A549 treated with CpdA at 1 μM for 4 hours (cell line): ENCODE measurements at places on chromosomes 3 and 15. TPM values are rescaled to one million over a fixed set of nuclear protein-coding genes. Genes with fewer than 3 reads are reported as not detected.

Gene EOGT
- total RNA-seq: 9.9 to 12.8 TPM (median 11.3 TPM) in 5 replicates

Gene TNFSF10
- 0.10 to 0.21 TPM (median 0.10 TPM) in 3 of 5 replicates, not detected in the others for total RNA-seq

Gene ELL3
- total RNA-seq: 1.1 to 2.2 TPM (median 1.6 TPM) in 5 replicates

Gene CCR3
- not detected in 5 replicates for total RNA-seq

Gene FOXL2NB
- total RNA-seq: 0.80 to 1.6 TPM (median 1.2 TPM) in 5 replicates

Gene SUCLG2
- 33.9 to 45.4 TPM (median 36.5 TPM) in 5 replicates for total RNA-seq

Gene SAMD7
- total RNA-seq: not detected in 5 replicates

Gene UROC1
- not detected in 5 replicates for total RNA-seq

Gene CLSTN2
- 0.02 to 0.08 TPM (median 0.02 TPM) in 5 replicates for total RNA-seq

Gene GOLGA8K
- 0.29 to 0.96 TPM (median 0.73 TPM) in 5 replicates for total RNA-seq

Gene DYNLT2B
- 23.0 to 26.1 TPM (median 23.6 TPM) in 5 replicates for total RNA-seq

Gene PRTG
- total RNA-seq: 8.2 to 11.0 TPM (median 10.2 TPM) in 5 replicates

Gene FBXO22
- 70.6 to 90.2 TPM (median 78.3 TPM) in 5 replicates for total RNA-seq

Gene SLC24A1
- total RNA-seq: 2.2 to 5.1 TPM (median 4.0 TPM) in 5 replicates

Gene MUC20
- total RNA-seq: 0.40 to 0.98 TPM (median 0.56 TPM) in 5 replicates

Gene MAPK6
- 40.3 to 70.0 TPM (median 48.2 TPM) in 5 replicates for total RNA-seq

Gene TSPAN3
- total RNA-seq: 377 to 477 TPM (median 451 TPM) in 5 replicates

Gene IMPG2
- total RNA-seq: 0.01 to 0.02 TPM in 2 of 5 replicates, not detected in the others

Gene DCUN1D1
- total RNA-seq: 15.7 to 20.2 TPM (median 18.4 TPM) in 5 replicates

Gene ABI3BP
- total RNA-seq: 0.75 to 2.8 TPM (median 0.99 TPM) in 5 replicates

Gene FSTL1
- total RNA-seq: 56.5 to 90.5 TPM (median 70.8 TPM) in 5 replicates

Gene CELSR3
- 3.0 to 5.4 TPM (median 4.7 TPM) in 5 replicates for total RNA-seq

Gene CDHR4
- total RNA-seq: 0.16 to 0.53 TPM (median 0.40 TPM) in 5 replicates

Gene RTP3
- total RNA-seq: not detected in 5 replicates

Gene P3H2
- total RNA-seq: 33.7 to 53.0 TPM (median 44.6 TPM) in 5 replicates

Gene ADGRG7
- total RNA-seq: not detected in 5 replicates
